Testis (tissue), 5 donors: ENCODE measurements at places on chromosomes 3 and 15. TPM values are rescaled to one million over a fixed set of nuclear protein-coding genes. Genes with fewer than 3 reads are reported as not detected.

GOLGA8K gene
- 8.2 TPM for polyA plus RNA-seq

GRCh38 chr3:136404056-136404455 is 153.9 kb downstream of the PCCB start:
- no peak for DNase-seq

DNA sequence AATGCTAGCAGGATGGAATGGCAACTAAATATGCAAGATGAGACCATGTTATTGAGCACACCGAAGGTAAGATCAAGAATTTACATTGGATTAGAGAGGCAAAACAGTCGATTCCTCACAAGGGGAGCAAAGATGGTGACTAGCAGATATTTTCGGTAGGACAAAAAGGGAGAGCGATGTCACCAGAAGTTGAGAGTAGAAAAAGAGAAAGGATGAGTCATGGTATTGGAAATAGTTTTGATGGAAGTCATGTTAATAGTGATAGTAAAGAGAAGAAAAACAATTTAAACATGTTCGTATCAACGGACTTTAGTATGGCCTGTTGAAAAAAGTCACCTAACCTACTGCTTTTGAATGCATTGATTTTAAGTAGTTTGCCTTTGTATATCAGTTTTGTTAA is 55.0 kb downstream of the UBE2E2 start:
- DNase-seq, result no peak

- DNase-seq, result no peak
Measured at GRCh38 chr15:63540449-63540848, 36.1 kb downstream of the USP3 start.

DNA sequence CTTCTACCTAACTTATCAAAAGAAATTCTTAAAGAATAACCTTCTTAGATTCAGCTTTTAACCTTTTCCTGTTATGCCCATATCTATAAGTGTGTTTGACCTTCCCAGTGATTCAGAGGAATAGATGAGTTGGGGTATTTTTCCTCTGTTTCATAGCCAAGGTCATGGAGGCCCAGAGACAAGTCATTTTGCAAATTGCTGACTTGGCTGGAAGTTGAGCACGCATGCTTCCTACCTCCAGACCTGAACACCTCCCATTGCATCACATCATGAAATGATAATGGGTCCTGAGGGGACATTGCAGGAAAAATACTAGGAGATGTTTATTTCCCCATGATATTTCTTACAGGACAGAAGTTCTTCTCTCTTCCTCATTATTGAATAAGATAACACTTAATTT is 158.6 kb upstream of the LMCD1 start:
- DNase-seq, result no peak

DNA sequence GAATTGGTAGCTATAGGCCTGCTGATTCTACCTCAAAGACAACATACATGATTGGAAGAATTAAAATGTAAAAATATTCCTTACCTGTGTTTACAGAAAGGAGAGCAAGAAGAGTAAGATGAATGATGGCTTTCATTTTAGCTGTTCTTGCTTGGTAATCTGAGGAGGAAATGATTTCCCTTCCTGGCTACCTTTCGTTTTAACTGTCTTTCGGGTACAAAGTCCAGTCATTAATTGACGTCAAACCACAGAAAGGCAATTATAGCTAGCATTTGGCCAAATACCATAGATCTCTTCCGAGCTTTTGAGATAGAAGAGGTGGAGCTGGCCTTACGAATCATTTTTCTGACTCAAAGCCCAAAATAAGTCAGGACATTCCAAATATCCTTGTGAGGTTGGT is at the start of gene MUC13:
MUC13 (minus strand) TSS at position 175 of the 400 bp plus-strand sequence; CDS start at position 136, 39 bp downstream.
- DNase-seq, result no peak
